Osteoblast (primary cell): ENCODE measurements at places on chromosomes 2 and 18. TPM values are rescaled to one million over a fixed set of nuclear protein-coding genes. Genes with fewer than 3 reads are reported as not detected.

DNA sequence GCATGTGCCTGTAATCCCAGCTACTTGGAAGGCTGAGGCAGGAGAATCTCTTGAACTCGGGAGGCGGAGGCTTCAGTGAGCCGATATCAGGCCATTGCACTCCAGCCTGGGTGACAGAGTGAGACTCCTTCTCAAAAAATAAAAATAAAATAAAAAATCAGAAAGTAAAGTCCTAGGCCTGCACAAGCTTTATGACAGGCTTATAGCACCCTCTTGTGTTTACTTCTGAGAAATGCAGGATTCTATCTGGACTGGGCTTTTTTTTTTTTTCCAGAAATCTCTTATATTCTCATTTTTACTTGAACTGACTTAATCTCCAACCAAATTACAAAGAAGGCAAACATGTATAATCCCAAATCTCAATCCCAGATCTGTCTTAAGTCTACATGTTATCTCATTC is 26.1 kb upstream of the REG3G start:
- H3K4me1 ChIP-seq: no peaks in the 10 kb centered on the region
- H3K4me3 ChIP-seq: no peak overlapping the region
- no peaks in the 10 kb centered on the region for H3K27me3 ChIP-seq
- no peaks in the 10 kb centered on the region for H3K36me3 ChIP-seq
- DNase-seq: no peak
- no peak overlapping the region for H3K27ac ChIP-seq

DNA sequence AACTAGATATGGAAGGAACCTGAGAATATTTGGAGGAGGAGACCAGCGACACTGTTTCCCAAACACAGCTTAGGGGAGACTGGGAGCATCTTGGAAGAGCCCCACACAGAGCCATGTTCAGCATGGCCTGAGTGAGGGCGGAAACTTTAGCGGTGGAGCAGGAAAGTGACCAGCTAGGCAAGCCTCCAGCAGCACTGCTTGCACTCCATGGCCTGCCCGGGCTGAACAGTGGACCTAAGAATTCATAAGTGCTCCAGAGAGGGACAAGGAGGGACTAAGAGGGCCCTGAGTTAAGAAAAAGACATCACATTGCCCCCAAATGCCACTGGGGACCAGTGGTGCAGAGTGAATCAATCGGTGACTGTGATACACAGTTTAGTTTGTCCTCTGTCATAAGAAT is 566.4 kb downstream of the TNS1 start:
- no peak for DNase-seq
- H3K4me3 ChIP-seq: no peak overlapping the region
- H3K27me3 ChIP-seq: no peaks in the 10 kb centered on the region
- peaks cover 11% of the 10 kb centered on the region for H3K4me1 ChIP-seq

GRCh38 chr2:159635006-159635789 is 18.9 kb upstream of the BAZ2B start:
- H3K36me3 ChIP-seq: no peaks in the 10 kb centered on the region
- no peaks in the 10 kb centered on the region for H3K27me3 ChIP-seq
- no peak overlapping the region for H3K4me3 ChIP-seq
- peaks cover 3% of the 10 kb centered on the region for H3K4me1 ChIP-seq

The NR4A2 gene
- 0.72 and 0.88 TPM in 2 replicates for total RNA-seq

DNA sequence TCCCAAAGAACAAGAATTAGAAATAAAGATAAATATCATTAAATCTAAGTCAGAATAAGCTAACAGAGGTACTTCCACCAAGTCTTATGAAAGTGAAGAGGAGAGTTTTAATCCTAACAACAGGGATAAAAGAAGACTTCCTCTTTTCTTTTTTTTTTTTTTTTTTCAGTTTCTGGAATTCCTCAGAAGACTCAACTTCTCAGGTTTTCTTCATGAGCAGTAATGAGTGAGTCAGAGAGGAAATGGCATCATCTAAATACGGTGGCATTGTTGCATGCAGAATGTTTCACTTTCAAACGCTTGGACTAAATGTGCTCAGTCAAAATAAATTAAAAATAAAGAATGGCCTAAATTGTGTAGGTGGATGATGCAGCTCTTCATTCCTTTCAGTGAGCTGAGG is 45.6 kb upstream of the ARHGAP15 start:
- no peak overlapping the region for H3K27ac ChIP-seq
- H3K4me1 ChIP-seq: no peaks in the 10 kb centered on the region
- H3K36me3 ChIP-seq: no peaks in the 10 kb centered on the region
- H3K4me3 ChIP-seq: peak overlapping the region; percentile 14

DNA sequence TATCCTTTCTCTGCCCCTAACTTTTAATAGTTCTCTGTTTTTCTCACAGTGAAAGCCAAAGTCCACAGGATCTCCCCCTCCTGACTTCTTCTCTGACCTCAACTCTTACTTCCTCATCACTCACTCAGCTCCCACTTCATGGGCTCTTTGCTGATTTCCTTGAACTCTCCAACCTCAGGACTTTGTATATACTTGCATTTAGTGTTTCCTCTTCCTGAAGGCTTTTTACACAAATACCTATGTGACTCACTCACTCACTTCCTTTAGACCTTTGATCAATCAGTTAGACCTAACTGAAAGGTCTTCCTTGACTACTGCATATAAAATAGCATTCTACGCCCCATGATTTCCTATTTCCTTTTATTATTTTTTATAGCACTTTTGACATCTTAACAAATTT is 233.1 kb upstream of the MEX3C start:
- no peak overlapping the region for H3K4me3 ChIP-seq
- no peak for DNase-seq
- H3K27ac ChIP-seq: no peak overlapping the region
- H3K4me1 ChIP-seq: no peaks in the 10 kb centered on the region
- H3K36me3 ChIP-seq: no peaks in the 10 kb centered on the region

- no peaks in the 10 kb centered on the region for H3K36me3 ChIP-seq
- no peak overlapping the region for H3K4me3 ChIP-seq
- DNase-seq: no peak
- H3K27ac ChIP-seq: no peak overlapping the region
Observed at GRCh38 chr18:48358868-48359267, 50.3 kb downstream of the ZBTB7C start.

The UGT1A5 gene
- not detected in 2 replicates for total RNA-seq

The COLEC12 gene
- 38.0 and 56.9 TPM in 2 replicates for total RNA-seq

The IAH1 gene
- 52.1 and 56.6 TPM in 2 replicates for total RNA-seq

DNA sequence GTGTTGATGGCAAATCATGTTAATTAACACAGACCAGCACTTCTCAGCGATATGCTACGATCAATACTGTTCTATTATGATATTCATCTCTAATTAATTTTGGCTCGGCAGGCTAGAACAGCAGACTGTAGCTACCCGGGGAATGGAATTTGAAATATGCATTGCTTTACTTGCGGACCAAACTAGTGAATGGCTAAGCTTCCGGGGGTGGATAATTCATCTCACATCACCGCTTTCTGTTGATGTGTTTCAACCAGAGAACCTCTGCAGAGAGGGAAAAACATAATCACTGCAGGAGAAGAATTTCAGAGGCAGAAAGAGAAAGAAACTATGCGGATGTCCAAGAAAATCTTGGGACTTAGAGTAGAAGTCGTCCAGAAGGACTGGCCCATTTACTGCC is 490.9 kb downstream of the STK39 start:
- H3K27me3 ChIP-seq: no peaks in the 10 kb centered on the region
- H3K27ac ChIP-seq: no peak overlapping the region
- no peak overlapping the region for H3K4me3 ChIP-seq
- H3K4me1 ChIP-seq: no peaks in the 10 kb centered on the region
- no peak for DNase-seq
- no peaks in the 10 kb centered on the region for H3K36me3 ChIP-seq

DNA sequence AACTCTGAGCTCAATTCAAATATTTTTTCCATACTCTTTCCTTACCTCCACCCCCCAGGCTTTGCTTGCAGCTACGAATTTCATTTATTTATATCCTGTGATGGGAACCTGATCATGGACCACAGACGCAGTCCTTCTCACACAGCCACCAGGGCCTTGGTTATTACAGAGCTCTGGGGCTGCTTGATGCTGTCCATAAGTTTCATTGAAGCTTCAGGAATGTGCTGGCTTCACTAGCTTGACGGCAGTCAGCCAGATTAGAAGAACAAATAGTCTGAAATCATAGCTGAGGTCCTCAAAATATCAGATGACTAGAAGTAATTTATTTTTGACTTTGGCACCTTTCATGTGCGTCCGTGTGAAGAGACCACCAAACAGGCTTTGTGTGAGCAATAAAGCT is 104.9 kb downstream of the VWA3B start:
- H3K4me1 ChIP-seq: no peaks in the 10 kb centered on the region
- no peaks in the 10 kb centered on the region for H3K36me3 ChIP-seq
- no peak overlapping the region for H3K27ac ChIP-seq
- no peak overlapping the region for H3K4me3 ChIP-seq
- DNase-seq: no peak

GRCh38 chr2:124692216-124692615 is 667.1 kb downstream of the CNTNAP5 start:
- no peak overlapping the region for H3K27ac ChIP-seq
- H3K4me1 ChIP-seq: no peaks in the 10 kb centered on the region
- H3K27me3 ChIP-seq: no peaks in the 10 kb centered on the region

DNA sequence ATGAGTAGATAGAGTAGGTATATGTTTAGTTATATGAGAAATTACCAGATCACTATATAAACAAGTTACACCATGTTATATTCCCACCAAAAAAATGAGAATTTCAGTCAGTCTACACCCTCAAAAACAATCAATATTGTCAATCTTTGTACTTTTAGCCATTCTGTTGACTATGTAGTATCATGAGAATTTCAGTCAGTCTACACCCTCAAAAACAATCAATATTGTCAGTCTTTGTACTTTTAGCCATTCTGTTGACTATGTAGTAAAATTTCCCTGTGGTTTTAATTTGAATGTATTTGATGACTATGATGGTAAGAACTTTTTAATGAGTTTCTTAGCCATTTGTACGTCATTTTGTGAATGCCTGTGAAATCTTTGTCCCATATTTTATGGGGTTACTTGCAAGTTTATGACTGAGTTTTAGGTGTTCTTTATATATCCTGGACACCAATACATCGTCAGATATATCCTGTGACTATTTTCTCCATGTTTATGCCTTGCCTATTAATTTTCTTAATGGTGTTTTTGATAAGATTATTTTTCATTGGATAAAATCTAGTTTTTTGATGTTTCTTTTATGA is 528.4 kb upstream of the SPHKAP start:
- no peaks in the 10 kb centered on the region for H3K36me3 ChIP-seq
- H3K4me1 ChIP-seq: no peaks in the 10 kb centered on the region
- no peaks in the 10 kb centered on the region for H3K27me3 ChIP-seq
- no peak overlapping the region for H3K27ac ChIP-seq
- DNase-seq: no peak

The EMILIN1 gene
- total RNA-seq: 137 and 138 TPM in 2 replicates

The VIT gene
- 27.7 and 31.1 TPM in 2 replicates for total RNA-seq

DNA sequence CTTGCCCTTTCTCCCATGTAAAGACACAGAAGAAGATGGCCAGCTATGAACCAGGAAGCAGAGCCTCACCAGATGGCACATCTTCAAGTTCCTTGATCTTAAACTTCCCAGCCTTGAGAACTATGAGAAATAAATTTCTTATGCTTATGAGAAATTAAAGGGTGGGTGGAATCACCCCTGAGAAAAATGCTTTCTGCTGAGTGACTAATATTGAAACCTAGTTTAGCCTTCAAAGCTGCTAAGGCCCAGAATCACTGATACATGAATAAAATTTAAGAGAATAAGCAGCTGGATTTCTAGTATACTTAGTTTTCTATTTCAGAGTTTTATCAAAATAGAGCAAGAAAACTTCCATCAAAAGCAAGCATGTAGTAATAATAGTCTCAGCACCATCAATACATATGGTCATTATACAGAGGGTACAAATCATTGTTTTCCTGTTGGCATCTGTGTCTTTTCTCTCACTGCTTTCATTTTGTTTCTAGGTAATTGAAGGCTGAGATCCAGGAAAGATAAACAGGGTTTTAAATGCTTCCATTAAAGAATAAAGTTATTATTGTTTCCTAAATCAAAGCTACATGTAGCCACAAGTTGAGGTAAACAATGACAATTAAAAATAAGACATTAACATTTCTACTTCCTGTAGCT is 53.3 kb upstream of the COL5A2 start:
- peaks cover 13% of the 10 kb centered on the region for H3K4me1 ChIP-seq
- H3K4me3 ChIP-seq: no peak overlapping the region
- H3K27me3 ChIP-seq: no peaks in the 10 kb centered on the region
- DNase-seq: no peak

GRCh38 chr2:126650994-126651393 is 5.0 kb upstream of the GYPC start:
- peaks cover 6% of the 10 kb centered on the region for H3K4me1 ChIP-seq
- H3K27me3 ChIP-seq: no peaks in the 10 kb centered on the region
- no peak overlapping the region for H3K27ac ChIP-seq
- no peak for DNase-seq
- no peak overlapping the region for H3K4me3 ChIP-seq
- no peaks in the 10 kb centered on the region for H3K36me3 ChIP-seq

- H3K27ac ChIP-seq: no peak overlapping the region
- H3K4me3 ChIP-seq: no peak overlapping the region
- DNase-seq: no peak
Observed at GRCh38 chr18:77015169-77015568, 117.4 kb downstream of the MBP start.

GRCh38 chr2:107712857-107713256 is 113.8 kb upstream of the RGPD4 start:
- DNase-seq: no peak
- no peaks in the 10 kb centered on the region for H3K27me3 ChIP-seq
- H3K4me3 ChIP-seq: peak overlapping the region; percentile 57

DNA sequence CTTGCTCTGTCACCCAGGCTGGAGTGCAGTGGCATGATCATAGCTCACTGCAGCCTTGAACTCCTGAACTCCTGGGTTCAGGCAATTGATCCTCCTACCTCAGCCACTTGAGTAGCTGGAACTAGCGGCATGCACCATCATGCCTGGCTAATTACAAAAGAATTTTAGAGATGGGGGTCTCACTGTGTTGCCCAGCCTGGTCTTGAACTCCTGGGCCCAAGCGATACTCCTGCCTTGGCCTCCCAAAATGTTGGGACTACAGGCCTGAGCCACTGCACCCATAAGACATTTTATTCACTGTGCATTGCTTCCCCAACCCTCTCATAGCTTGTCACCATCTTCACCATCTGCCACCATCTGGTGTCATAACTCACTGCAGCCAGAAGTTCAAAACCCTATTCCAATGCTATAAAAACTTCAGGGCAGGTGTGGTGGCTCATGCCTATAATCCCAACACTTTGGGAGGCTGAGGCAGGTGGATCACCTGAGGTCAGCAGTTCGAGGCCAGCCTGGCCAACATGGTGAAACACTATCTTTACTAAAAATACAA is 78.7 kb downstream of the NCAPH start:
- no peaks in the 10 kb centered on the region for H3K36me3 ChIP-seq
- no peak overlapping the region for H3K4me3 ChIP-seq
- no peak for DNase-seq
- H3K27ac ChIP-seq: no peak overlapping the region
- no peaks in the 10 kb centered on the region for H3K4me1 ChIP-seq
